ENCODE measurements at places on chromosomes 7 and 10.

- no peak for DNase-seq
These were observed 68.1 kb downstream of the ST7 start for GRCh38 chr7:117021366-117021765.

DNA sequence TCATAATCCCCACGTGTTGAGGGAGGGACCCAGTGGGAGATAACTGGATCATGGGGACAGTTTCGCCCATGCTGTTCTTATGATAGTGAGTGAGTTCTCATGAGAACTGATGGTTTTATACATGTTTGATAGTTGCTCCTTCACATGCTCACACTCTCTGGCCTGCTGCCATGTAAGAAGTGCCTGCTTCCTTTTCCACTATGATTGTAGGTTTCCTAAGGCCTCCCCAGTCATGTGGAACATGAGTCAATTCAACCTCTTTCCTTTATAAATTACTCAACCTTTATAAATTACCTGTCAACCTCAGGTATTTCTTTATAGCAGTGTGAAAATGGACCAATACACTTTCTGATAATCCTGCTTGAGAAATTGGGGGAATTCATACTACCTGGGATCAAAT lies 80.2 kb downstream of the ZNF37A start:
- no peak for DNase-seq

DNA sequence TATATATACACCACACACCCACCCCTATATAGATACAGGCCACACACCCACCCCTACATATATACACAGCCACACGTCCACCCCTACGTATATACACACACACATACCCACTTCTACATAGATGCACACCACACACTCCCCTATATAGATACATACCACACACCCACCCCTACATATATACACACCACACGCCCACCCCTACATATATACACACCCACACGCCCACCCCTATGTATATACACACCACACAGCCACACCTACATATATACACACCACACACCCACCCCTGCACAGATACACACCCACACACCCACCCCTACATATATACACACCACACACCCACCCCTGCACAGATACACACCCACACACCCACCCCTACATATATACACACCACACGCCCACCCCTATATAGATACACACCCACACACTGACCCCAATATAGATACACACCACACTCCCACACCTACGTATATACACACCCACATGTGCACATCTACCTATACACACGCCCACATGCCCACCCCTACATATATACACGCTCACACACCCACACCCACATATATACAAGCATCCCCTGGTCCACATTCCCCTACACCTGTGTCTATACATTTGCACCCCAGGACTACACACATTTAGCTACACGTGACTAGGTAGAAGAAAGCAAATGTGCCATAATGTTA lies 52.1 kb upstream of the UBE3C start:
- DNase-seq = no peak

- peak; percentile 75 for DNase-seq
These were observed at the start of gene AKR1E2 for GRCh38 chr10:4825868-4826791. Gene AKR1E2, plus strand, starts transcription at chr10:4826207. Its CDS starts 118 bp downstream, at chr10:4826325.
